Urothelium cell line (cell line): ENCODE measurements at places on chromosomes 11 and 22.

- no peak for DNase-seq
Observed at GRCh38 chr22:47035425-47035881, 273.0 kb downstream of the TBC1D22A start.

GRCh38 chr22:42022162-42022847 lies 23.7 kb downstream of the WBP2NL start:
- no peak for DNase-seq

- DNase-seq = no peak
Observed at GRCh38 chr22:17260950-17261349, 41.7 kb upstream of the ADA2 start.

- DNase-seq = no peak
Observed at GRCh38 chr11:74134661-74135060, 36.1 kb downstream of the C2CD3 start.

GRCh38 chr11:84800755-84801346 lies 826.3 kb downstream of the DLG2 start:
- DNase-seq = peak; percentile 46

DNA sequence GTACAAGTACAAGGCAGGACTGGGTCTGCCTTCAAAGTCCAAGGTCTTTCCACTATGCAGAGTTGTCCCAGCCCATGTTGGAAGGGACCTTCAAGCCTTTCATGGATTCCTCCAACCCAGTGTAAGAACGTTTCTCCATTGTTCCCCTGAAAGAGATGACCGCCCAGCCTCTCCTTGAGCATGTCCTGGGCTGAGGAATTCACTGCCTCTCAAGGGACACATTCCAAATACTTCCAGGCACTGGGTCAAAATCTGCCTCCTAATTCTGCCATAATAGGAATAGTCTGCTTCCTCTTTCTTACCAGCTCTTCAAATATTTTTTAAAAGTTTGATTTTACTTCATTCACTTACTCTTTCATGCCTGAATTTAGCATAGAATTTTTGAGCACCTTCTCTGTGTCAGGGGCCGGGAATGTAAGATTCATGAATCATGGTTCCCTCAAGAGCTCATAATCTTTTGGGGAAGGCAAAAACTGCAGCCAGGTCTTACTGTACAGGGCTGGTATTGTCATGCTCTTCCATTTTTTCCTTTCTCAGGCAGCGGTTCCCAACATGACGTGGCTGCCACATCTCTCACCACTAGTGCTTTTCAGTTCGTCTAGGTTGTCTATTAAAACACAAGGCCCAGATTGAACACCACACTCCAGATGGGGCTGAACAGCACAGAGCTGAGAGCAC lies 143.3 kb upstream of the TBCEL start:
- DNase-seq = no peak

GRCh38 chr11:102560555-102561011 lies 30.0 kb upstream of the MMP7 start:
- DNase-seq = peak; percentile 49

- DNase-seq = no peak
Observed at GRCh38 chr11:120649316-120649715, 137.8 kb downstream of the GRIK4 start.

DNA sequence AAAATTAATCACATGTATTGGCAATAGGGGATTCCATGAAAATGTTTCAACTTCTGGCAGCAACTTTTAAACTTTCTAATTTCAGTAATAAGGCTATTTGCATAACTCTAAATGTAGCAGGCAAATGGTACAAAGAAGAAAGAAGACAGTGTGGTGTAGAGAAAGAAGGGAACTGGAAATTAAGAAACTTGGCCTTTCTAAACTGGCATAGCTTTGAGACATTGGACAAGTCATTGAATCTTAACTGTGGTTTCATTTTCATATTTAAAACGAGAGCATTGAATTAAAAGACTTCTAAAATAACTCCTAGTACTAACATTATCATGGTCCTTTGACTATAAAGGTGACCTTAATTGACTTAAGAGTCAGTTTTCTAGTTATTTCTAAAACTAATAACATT lies 125.0 kb downstream of the UVRAG start:
- DNase-seq = no peak

- DNase-seq = peak; percentile 56
Observed at GRCh38 chr11:119727523-119728151, 1.4 kb downstream of the NECTIN1 start.

DNA sequence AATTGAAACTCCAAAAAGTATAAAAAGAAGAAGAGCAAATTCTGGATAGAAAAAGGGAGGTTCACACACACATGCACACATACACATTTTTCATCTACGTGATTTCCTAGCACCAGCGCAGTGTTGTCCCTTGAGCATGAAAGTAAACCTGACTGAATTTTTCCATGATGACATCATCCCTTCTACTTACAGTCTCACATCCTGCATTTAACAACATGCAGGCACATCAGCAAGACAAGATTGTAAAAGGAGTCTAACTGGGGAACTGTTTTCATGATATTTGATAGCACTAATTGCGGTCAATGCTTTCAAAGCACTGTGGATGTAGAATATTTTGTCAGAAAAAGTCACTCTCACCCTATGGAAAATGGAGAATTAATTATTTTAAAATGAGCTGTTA lies 36.6 kb downstream of the GAS2 start:
- peak; percentile 68 for DNase-seq

GRCh38 chr11:57567515-57568329 lies at the start of gene UBE2L6:
Gene UBE2L6 (minus strand): TSS chr11:57567672. CDS start chr11:57567611, 61 bp downstream.
- peak; percentile 86 for DNase-seq

GRCh38 chr11:132933703-132934102 lies 598.6 kb downstream of the OPCML start:
- no peak for DNase-seq

- DNase-seq = no peak
Observed at GRCh38 chr11:119784421-119784820, 55.4 kb upstream of the NECTIN1 start.

DNA sequence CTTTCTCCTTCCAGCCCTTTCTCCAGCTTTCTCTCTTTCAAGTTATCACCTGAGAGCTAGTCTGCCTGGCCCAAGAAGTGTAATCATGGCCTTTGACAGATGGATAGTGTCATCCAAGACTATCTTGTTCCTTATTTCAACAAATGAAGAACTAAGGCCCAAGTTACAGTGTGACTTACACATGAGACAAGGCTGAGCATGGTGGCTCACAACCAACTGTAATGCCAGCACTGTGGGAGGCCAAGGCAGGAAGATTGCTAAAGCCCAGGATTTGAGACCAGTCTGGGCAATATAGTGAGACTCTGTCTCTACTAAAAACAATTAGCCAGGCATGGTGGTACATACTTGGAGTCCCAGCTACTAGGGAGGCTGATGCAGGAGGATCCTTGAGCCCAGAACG lies 3.7 kb upstream of the RANGAP1 start:
- DNase-seq = no peak

DNA sequence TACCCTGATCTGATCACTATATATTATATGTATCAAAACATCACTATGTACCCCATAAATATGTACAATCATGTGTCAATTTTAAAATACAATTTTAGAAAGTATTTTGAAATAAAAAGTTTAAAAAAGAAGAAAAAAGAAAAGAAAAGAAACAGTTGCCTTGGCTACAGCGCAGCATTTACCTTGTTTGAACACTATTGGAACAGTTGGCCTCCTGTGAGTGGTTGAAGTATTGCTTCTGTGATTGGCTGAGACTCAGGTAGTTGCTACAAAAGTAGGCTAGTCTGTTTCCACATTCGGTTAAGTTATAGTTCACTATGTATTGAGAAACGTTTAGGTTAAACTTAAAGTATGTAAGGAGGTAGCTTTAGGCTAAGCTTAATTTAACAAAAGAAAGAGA lies 7.9 kb upstream of the DTX4 start:
- DNase-seq = no peak

DNA sequence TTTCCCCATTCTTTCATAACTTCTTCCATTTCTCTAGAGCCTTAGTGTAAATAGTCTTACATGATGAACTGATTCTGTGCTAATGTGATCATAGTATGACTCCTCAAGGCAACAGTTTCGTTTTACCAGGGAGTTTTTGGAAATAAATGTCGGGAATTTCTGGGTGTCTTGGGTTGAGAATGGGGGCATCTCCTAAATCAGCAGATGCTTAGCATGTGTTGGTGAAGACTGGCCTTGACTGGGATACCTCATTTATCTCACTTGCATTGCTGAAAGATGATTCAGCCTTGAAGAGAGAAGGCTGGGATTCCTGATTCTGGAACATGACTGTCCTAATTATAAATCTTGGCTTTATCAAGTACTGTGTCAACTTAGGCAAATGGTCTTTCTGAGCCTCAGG lies 115.7 kb upstream of the C11orf87 start:
- DNase-seq = no peak

- DNase-seq = peak; percentile 74
Observed at GRCh38 chr11:1546536-1547466, 25.3 kb downstream of the DUSP8 start.

DNA sequence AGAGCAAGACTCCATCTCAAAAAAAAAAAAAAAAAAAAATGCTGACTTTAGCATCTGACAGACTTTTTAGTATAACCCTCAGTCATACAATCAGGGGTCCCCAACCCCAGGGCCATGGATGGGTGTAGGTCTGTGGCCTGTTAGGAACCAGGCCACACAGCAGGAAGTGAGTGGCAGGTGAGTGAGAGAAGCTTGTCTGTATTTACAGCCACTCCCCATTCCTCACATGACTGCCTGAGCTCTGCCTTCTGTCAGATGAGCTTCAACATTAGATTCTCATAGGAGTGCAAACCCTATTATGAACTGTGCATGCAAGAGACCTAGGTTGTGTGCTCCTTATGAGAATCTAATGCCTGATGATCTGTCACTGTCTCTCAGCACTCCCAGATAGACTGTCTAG lies 3.3 kb downstream of the FAM227A start:
- DNase-seq = no peak

GRCh38 chr22:23681026-23681809 lies 9.6 kb upstream of the RGL4 start:
- DNase-seq = no peak

DNA sequence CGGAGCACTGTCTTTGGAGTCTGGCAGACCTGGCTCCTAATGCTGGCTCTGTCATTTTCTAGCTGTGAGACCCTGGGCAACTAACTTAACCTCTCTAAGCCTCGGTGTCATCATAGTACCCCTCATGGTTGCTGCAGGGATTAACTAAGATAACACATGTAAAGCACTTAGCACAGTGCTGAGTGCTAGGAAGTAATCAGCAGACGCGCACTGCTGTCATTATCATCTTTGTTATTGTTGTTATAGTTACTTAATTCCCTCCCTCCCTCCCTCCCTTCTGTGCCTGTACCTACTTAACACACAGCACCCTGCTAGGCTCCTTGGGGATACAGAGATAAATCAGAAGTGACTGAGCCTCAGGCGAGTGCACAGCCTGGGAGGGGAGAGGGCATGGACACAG lies 104.7 kb upstream of the PITPNB start:
- DNase-seq = no peak

DNA sequence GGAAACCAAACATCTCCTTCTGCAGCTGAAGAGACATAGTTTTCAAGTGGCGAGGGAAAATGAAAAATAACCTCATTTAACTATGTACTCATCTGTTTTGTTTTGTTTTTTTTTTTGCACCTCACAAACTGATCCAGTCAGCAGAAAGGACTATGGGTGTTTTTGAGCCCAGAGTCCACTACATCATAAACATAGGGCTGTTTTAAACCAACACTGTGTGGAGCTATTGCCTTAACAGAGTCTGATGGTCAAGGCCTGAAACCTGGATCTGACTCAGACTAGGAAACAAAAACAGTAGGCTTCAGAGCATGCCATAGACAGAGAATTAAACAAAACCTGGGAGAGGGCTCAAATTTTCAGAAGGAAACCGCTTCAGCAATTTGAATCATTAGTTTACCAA lies 99.3 kb upstream of the FSHB start:
- no peak for DNase-seq

DNA sequence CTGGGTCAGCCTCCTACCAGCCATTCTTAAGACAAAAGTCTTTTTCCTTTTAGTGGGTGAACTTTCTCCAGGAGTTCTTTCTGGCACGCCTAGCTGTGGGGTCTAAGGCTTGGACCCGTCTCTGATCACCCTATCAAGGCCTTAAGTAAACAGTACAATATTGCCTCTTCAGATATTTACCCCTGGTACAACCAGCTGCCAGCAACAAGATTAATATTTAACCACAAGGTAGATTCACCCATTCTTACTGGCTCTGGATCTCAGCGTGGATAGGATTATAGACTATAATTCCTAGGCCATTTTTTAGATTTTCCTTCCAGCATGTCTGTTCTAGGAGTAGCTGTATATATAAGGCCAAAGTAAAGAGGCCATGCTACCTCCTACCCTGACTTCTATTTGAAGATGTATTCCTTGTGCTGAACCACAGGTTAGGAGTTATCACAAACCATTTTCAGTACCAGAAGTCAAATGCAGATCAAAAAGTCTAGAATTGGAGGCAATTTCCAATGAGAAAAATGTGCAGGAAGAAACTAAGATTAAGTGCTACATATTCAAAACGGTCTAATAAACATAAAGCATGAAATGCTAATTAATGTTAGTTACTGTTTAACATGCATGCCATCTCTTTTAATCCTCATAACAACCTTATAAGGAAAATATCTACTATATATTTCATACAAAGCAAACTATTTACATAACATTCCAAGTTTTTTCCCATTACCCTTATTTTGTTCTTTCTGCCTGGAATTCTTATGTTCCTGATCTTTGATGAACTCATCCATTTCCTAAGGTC lies 110.0 kb upstream of the SYN3 start:
- no peak for DNase-seq

- peak; percentile 33 for DNase-seq
Observed at GRCh38 chr11:2816941-2817421, 68.6 kb downstream of the CDKN1C start.

DNA sequence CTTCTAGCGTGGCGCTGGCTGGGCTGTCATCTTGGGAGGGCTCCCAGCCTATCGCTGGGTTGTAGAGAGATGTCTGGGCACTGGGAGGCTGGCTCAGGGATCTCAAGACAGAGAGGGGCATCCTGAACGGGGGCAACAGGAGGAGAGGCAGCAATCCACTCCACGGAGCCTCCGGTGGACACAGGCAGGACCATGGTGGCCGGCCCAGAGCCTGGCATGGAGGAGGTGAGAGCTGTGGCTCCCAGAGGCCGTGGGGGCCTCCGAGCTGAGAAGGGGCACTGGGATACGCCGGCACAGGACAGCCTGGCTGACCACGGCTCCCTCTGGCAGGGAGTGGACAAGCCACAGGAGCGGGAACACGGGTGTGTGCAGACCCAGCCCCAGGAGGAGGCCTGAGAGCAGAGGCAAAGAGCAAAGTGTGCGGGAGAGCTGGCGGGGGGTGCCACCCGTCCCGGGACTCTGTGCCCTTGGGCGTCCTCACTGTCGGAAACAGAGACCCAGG lies 9.1 kb downstream of the MRGPRF start:
- DNase-seq = no peak

DNA sequence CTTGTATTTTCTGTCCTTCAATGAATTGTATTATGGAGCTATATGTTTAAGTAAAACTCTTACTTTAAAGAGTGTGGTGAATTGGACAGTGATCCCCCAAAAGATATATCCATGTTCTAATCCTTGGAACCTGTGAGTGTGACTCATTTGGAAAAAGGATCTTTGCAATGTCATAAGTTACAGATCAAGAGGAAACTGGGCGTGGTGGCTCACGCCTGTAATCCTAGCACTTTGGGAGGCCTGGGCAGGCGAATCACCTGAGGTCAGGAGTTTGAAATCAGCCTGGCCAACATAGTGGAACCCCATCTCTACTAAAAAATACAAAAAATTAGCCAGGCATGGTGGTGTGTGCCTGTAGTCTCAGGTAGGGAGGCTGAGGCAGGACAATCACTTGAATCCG lies 36.7 kb downstream of the ELF5 start:
- no peak for DNase-seq
